ENCODE measurements at places on chromosomes 5 and 9.
A peak's percentile ranks its signal among the peaks of the same experiment; 100 is the strongest.

- DNase-seq = peak; percentile 30
Observed at GRCh38 chr5:150376799-150377771, 19.6 kb downstream of the TCOF1 start.

DNA sequence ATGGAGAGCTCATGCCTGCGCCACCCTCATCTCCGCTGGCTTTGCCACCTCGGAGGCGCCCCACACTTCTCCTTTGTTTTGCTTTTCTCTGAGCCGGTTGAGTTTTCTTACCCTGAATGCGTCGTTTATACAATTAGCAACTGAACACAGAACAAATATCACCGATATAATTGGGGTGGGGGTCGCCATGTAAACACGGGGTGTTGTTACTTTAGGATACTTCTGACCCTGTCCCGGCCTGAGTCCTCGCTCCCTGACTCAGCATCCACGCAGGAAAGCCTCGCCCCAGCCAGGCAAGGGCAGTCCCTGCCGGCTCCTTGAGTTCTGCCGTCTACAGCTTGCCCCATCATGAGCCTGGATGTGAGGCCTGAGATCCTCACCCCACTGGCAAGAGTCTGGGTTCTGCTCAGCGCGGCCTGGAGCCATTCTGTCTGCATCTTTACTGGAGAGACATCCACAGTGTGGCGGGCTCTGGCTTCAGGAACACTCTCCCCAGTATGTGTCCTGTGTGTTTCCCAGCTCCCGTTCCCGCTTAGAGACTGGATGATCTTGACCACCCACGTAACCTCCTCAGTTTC lies 5.5 kb downstream of the NKX2-5 start:
- DNase-seq = no peak

DNA sequence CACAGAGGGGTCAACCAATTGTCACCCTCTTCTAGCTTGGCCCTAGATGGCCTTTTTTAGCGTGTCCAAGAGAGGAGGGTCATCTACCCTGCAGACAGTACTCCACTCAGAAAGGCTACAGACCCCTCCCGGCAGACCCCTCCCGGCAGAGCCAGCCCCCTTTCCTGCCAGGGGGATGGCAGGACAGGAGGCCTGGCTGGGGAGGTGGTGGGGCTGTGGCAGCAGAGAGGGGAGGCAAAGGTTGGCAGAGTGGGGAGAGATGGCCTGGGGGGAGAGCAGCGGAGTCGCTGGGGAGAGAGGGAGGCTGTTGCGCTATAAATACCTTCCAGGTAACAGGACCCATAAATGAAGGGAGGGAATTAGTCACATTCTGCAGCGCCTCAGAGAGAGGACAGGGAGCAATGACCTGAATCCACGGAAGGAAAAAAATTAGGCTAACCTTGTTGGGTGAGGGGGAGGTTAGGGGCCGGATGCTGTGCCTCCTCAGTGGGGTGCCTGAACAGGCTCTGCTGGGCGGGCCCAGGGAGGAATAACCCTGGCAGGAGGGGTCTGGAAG lies 32.9 kb upstream of the PSD2 start:
- no peak for DNase-seq

- no peak for DNase-seq
Observed at GRCh38 chr5:102700916-102701315, 54.2 kb upstream of the PAM start.

DNA sequence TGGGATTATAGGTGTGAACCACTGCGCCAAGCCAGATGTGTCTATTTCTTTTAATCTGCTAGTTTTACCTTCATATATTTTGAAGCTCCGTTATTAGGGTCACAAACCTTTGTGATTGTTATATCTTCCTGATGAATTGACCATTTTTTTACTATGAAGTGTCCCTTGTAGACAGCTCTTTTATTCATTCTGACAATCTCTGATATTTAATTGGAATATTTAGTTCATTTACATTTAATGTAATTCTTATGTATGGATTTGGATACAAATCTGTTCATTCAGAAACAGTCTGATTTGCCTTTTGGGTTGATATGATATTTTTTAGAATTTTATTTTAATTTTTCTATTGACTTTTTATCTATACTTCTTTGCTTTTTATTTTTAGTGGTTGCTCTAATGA lies 17.2 kb downstream of the ERCC6L2 start:
- no peak for DNase-seq

All from A172 (cell line).